NCI-H510A (cell line): ENCODE measurements at places on chromosomes 3 and 15.

GRCh38 chr3:178353006-178353694 is 183.1 kb upstream of the KCNMB2 start:
- DNase-seq = no peak

DNA sequence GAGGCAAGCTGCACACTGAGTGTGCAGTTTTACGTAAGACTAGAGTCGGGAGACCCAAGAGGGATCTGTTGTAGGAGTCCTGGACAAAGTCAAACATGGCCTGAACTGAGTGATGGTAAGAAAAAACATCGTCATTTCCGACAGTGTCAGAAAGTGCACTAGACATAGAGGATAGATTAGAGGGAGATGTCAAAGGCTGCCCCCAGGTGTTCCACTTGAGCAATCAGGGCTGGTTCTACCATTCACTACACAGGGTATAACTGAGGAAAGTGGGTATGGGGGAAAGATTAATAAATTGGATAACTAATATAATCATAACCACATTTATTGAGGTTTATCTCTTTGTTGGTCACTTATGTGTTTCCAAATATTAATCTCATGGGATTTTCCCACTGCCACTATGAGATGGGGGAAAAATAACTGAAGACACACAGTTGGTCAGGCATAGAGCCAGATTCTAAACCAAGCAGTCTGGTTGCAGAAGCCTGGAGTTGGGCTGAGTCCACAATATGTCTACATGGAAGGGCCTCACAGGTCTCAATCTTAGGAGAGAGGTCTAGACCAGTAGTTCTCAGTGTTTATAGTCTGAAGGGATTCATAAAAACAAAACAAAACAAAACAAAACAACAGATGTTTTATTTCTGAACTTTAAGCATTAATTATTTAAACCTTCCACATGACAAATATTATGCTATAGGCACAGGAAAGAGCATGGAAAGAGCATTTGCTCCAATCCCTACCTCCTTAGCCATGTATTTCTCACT is 766.5 kb downstream of the NTRK3 start:
- no peak for DNase-seq

DNA sequence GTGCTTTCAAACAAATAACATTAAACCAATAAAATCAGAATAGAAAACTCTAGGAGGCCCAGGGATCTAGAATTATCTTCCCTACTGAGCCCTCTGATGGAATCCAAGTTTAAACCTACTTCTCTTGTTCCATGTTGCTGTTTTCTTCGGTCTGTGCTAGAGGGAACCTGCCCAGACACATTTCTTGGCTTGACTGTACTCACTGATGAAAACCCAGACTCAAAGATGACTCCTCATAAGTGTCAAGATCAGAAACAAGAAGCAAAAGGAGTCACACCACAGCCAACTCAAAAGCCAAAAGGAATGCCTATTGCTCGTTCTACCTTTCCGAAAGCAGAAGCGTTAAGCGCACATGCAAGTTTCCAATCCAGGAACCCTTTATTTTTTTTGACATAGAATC is 31.6 kb downstream of the SCAP start:
- no peak for DNase-seq

DNA sequence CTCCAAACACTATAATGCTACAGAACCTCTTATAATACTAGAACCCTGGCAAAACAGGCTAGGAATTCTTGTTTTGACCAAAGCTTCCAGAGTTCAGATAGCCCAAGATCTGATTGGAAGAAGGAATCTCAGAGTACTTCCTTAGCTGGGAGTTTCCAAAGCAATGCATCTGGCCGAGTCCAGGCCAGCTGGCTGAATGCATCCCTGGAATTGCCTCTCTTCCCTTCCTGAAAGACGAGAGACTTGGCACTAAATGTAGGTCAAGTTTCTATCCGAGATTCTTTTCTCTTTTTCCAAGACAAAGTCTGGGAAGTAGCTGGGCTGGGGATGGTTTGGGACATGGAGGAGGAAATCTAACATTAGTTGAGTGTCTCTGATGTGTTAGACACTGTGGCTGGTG is 68.7 kb upstream of the ADPGK start:
- no peak for DNase-seq

- DNase-seq = no peak
These were observed 29.4 kb upstream of the GATM start for GRCh38 chr15:45407786-45408185.

- DNase-seq = no peak
These were observed 122.0 kb upstream of the RARB start for GRCh38 chr3:25306066-25306465.

GRCh38 chr3:13332158-13332557 is 88.0 kb downstream of the NUP210 start:
- peak; percentile 93 for DNase-seq

DNA sequence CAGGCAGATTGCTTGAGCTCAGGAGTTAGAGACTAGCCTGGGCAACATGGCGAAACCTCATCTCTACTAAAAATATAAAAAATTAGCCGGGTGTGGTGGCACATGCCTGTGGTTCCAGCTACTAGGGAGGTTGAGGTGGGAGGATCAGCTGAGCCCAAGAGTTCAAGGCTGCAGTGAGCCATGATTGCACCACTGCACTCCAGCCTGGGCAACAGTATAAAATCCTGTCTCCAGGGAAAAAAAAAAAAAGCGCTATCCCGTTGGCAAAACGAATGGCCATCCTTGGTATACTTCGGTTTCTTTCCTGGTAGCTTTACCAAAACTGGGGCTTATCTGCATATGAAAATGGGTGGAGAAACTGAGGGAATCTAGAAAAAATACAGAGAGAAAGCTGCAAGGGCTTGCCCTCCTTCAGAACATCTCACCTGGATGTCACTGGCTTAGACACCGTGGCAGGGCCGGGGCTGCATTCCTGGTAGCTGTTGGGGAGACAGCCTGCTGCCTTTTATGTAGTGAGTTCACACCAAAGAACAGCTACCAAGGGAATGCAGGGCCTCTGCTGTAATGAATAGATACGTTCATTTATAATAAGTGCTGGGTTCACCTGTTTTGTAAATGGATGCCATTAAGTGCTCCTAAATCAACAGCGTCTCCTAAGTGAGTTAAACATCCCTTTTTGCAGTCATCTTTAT is 96.0 kb downstream of the IQSEC1 start:
- no peak for DNase-seq

- no peak for DNase-seq
These were observed 488.4 kb downstream of the NR2F2 start for GRCh38 chr15:96818861-96819260.

- DNase-seq = no peak
These were observed 35.1 kb upstream of the P3H2 start for GRCh38 chr3:190155752-190156151.

DNA sequence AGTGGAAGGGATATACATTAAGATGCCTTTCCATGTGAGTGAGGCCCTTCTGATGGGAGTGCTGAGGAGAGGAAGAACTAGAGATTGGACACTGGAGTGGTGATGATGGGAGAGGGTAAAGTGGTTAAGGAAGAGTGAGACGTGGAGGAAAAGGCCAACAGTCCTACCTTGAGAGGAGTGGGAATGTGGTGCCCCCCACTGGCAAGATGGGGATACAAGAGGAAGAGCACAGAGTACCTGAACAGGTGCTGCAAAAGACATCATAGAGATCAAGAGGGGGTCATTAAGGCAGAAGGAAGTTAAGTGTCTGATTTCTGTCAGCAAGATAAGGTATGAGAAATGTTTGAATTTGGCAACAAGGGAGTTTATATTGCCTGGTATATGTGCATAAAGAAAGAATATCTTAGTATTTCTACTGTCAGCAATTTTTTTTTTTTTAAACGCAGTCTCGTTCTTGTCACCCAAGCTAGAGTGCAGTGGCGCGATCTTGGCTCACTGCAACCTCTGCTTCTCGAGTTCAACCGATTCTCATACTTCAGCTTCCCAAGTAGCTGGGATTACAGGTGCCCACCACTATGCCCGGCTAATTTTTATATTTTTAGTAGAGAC is 34.0 kb downstream of the ARIH2 start:
- DNase-seq = peak; percentile 11

DNA sequence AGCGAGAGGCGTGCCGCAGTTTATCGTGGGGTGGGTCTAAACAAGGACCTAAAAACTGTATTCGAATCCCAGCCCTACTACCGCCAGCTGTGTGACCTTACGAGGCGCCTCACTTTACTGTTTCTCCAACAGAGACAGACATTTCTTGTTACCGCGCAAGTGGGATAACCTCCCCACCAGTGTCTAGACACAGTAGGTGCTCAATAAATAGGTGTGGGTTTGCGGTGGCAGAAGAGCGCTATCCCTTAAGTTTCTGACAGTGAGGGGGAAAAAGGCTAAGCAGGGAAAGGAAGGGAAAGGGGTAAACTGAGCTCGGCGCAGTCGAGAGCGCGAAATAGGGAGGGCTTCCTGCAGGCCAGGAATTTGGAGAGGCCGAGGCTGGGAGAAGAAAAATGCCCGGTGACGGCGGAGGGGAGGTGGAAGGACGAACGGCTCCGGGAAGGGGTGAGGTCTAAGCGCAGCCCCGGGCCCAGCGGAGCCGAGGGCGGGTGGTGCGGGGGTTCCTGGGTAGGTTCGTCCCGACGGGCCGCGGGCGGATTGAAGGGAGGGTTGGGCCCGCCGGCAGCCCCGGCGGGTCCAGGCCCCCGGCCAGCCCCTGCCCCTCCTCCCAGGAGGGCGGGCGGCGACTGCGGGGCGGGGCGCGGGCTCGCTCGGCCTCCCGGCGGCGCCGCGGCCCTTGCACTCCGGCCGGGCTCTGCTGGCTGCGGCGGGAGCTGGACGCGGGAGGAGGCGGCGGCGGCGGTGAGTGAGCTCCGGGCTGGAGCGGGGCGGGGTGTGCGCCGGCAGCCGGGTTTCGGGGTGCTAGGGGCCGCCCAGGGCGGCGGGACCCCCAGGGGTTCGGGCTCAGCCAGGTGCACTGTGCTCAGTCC is at the start of gene CGNL1:
Gene CGNL1, plus strand, starts transcription at position 679 of the 869 bp plus-strand sequence. CDS start 61,495 bp downstream, outside the sequence.
- DNase-seq = peak; percentile 38

DNA sequence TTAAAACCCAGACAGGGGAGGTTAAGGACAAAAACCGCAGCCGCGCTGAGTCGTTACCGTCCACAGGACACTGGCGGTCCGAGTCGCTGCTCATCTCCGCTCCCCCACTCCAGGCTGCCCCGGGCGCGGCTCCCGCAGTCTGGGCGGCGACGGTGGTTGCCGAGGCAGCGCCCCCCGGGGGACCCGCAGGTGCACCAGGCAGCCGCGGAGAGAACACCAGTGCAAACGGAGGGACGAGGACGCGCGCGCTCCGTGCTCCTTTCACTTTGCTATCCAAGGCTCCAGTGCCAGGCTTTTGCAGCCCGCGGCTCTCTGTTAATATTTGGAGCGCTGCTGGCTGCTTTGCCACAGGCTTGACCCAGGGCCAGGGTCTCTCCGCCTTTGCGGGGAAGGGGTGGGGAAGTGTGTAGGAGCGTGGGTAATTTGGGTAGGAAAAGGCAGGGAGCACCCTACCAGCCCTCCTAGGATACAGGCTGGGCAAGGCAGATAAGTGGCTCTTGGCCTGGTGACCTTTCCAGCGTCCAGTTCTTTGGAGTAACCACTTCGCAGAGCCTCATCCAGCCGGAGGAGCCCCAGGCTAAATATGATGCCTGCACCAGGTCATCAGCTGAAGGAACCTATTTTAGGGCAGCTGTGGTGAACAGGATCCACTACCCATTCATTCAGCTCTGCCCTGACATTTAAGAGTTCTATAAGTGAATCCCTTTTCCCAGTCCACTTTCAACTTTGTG is at the start of gene GADL1:
Gene GADL1, minus strand, starts transcription at position 141 of the 731 bp plus-strand sequence. Its CDS starts 47 bp downstream, at position 94.
- no peak for DNase-seq

DNA sequence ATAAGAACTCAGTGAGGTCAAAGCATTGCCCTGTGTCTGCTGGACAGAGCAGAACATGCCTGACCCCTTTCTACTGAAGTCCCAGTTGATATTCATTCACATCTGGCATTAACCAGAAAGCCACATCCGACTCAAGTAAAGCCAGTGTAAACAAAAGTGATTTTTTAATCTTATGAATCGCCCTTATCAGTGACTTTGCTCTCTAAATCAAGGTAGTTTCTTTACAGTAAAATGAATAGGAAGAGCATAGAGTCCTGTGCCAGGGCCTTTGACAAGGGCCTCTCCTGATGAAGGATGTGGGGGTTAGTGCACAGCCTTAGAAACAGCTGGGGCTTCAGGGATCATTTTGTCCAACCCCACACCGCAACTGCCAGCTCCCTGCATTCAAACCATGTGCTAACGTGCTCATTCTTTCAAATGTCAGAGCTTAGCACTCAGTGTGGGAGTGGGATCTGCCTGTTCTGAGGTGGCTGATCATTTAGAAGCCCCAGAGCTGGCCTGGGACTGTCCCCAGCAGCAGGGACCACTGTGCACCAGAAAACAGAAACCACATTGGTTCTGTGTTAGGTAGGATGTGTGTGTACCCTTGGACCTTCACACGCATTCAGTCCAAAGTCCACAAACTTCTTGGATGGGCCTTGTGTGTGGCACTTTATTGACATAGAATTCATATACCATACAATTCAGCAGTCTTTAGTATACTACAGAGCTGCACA is 55.3 kb downstream of the CCR4 start:
- no peak for DNase-seq

- DNase-seq = no peak
These were observed 270.6 kb upstream of the RGMA start for GRCh38 chr15:93359425-93360131.

DNA sequence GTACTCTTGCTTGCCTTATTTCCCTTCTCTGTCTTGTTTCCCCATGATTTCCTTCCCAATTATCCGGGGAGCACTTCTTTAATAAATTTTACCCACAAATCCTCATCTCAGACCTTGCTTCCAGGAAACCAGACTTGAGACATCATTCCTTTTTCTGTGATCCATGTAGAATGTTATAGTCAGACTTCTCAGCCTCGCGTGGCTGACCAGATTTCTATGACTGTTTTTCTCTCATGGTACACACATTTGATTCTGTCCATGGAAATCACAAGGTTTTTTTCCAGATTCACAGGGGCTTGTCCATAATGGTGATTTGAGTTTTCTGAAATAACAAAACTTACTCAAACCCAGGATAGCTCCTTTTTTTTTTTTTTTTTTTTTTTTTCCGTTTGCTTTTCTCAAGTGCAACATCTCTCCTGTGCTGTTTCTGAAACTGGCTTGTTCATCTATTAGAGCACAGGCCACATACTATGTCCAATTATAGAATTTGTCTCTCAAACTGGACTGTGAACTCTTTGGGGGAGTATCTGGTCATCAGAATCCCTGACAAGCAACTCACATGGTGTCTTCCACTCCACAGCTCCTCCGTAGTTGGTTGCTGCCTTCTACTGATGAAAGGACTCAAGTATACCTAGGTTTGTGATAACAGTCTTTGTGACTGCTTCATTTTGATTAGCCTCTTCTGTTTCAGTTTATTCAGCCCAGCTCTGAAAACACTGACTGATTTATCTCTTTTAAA is 50.8 kb downstream of the RBMS3 start:
- DNase-seq = no peak

DNA sequence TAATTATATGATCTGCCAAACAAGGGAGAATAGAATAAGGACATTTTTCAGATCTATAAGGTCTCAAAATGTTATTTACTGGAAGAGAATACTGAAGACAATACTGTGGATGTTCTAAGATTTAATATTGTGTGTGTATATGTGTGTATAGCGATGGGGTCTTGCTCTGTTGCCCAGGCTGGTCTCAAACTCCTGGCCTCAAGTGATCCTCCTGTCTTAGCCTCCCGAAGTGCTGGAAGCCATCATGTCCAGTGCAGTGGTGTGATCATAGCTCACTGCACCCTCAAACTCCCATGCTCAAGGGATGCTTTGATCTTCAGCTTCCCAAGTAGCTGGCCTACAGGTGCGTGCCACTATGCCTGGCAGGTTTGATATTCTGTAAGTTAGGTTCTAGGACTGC is 91.3 kb downstream of the NBEAL2 start:
- DNase-seq = no peak

- peak; percentile 27 for DNase-seq
These were observed 93.8 kb upstream of the ICE2 start for GRCh38 chr15:60572541-60573421.

- DNase-seq = no peak
These were observed 94.7 kb downstream of the SSR3 start for GRCh38 chr3:156460206-156460611.

- no peak for DNase-seq
These were observed 37.3 kb upstream of the FXR1 start for GRCh38 chr3:180875124-180875698.
